Activated CD8-positive, alpha-beta T cell treated with anti-CD3 and anti-CD28 coated beads, Interleukin-2, amount 10 ng/mL, durations not matched to agents 7 days and 5 days (primary cell): ENCODE measurements at places on chromosomes 13 and 19. TPM values are rescaled to one million over a fixed set of nuclear protein-coding genes. Genes with fewer than 3 reads are reported as not detected.
A peak's percentile ranks its signal among the peaks of the same experiment; 100 is the strongest.

ZBTB32 gene
- 41.4 TPM for total RNA-seq

KIR3DL2 gene
- total RNA-seq: 0.44 TPM

PSG6 gene
- not detected for total RNA-seq

ZNF709 gene
- 3.1 TPM for total RNA-seq

DNA sequence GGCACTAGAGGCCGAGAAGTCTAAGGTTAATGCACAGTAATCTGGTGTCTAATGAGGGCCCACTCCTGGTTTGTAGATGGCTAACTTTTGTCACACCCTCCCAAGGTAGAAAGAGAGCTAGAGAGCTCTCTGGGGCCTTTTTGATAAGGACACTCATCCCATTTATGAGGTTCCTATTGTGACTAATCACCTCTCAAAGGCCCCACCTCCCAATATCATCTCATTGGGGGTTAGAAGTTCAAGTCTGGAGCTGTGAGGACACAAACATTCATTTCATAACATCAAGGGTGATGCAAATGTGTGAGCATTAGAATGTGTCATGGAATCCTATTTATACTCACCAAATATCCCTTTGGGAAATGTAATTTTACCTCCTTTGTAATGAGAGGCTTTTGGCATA, 79.2 kb upstream of the SLC10A2 start:
- DNase-seq: no peak

DNA sequence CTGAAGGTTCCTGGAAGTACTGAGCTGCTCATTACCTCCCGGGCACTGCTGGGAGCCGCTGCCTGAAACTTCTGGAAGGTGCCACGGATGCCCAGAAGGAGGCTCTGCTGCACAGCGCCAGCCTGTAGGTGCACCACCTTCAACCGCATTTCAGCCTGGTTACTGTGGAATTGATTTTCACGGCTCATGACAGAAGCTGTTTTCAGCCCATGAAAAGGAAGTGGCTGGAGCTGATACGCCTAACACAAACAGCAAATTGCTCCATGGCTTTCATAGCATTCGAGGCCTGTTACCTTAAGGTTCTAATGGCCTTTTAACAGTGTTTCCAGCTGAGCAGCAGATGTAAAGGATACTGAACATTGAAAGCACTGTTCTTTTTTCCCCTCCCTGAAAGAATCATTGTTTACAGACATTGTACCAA, 22.0 kb downstream of the GPC6 start:
- no peak for DNase-seq

DNA sequence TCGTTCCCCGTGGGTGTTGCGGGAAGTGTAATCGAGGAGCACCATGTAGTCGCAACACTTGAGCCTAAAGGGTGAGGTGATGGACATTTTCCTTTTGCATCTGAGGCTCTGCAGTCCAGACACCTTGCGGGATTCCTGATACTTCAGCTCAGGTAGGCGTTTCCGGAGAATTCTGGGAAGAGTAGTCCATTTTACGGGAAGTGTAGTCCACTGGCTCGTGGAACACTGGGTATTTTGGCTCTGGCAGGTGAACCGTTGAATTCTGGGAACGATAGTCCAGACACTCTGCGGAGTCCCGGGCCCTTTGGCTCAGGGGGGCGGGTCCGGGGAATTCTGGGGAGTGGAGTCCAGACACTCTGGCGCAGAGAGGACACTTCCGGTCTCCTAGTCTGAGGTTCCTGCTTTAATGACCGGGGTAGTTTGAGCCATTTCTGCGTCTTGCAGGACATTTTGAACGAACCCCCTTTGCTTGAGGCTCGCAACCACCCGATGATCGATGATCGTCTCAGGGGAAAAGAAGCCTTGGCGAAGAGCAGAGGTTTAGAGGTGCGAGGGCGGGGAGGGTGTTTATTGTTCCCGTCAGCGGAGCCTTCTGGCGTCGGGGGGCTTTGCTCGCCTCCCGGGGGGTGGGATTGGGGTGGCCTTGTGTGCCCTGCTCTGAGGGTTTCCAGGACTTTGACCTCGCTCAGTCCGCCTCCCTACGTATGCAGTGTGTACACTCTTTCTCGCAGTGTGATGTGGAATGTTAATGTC, at the start of gene ZNF223:
TSS of gene ZNF223 (plus strand) at position 387 of the 753 bp plus-strand sequence. CDS start 3,141 bp downstream, outside the sequence.
- peak; percentile 35 for DNase-seq

DNA sequence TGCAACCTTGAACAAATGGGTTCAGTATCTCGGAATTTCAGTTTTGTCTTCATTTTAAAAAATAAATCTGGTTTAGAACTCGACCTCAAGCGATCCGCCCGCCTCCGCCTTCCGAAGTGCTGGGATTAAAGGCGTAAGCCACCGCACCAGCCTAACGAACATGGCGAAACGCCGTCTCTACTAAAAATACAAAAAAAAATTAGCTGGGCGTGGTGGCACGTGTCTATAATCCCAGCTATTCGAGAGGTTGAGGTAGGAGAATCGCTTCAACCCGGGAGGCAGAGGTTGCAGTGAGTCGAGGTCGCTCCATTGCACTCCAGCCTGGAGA, 571 bp downstream of the ZNF302 start:
- no peak for DNase-seq

DNA sequence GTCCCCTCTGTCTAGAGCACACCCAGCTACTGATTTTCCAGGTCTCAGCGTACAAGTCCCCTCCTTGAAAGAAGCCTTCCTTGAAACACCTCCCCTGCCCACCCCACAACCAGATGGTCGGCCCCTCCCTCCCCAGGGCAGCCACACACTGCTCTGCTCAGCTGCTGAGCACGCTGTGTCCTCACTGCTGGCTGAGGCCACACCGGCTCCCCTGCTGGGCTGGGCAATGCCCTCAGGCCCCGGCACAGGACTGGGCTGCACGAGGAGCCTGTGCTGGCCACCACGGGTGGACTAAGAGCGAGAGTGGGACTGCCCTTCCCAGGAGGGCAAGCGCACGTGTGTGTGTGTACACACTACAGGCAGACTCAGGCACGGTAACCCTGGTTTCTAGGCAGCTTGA, 11.8 kb upstream of the RSPH6A start:
- DNase-seq: no peak

- DNase-seq: peak; percentile 95
Measured at GRCh38 chr19:42198676-42199439, 18.6 kb downstream of the DEDD2 start.

GRCh38 chr13:95192998-95193397, 108.3 kb downstream of the ABCC4 start:
- DNase-seq: no peak

GRCh38 chr13:51806566-51806965, 2.6 kb upstream of the DHRS12 start:
- DNase-seq: no peak
